ENCODE measurements at places on chromosomes 3 and 15. TPM values are rescaled to one million over a fixed set of nuclear protein-coding genes. Genes with fewer than 3 reads are reported as not detected.

The USP8 gene
- 37.1 TPM for total RNA-seq

The GRK7 gene
- not detected for total RNA-seq

- no peak overlapping the region for H3K4me3 ChIP-seq
- no peak overlapping the region for H3K27ac ChIP-seq
- H3K27me3 ChIP-seq = no peaks in the 10 kb centered on the region
- H3K36me3 ChIP-seq = no peaks in the 10 kb centered on the region
Measured at GRCh38 chr15:78192826-78193594, 41.4 kb downstream of the ACSBG1 start.

DNA sequence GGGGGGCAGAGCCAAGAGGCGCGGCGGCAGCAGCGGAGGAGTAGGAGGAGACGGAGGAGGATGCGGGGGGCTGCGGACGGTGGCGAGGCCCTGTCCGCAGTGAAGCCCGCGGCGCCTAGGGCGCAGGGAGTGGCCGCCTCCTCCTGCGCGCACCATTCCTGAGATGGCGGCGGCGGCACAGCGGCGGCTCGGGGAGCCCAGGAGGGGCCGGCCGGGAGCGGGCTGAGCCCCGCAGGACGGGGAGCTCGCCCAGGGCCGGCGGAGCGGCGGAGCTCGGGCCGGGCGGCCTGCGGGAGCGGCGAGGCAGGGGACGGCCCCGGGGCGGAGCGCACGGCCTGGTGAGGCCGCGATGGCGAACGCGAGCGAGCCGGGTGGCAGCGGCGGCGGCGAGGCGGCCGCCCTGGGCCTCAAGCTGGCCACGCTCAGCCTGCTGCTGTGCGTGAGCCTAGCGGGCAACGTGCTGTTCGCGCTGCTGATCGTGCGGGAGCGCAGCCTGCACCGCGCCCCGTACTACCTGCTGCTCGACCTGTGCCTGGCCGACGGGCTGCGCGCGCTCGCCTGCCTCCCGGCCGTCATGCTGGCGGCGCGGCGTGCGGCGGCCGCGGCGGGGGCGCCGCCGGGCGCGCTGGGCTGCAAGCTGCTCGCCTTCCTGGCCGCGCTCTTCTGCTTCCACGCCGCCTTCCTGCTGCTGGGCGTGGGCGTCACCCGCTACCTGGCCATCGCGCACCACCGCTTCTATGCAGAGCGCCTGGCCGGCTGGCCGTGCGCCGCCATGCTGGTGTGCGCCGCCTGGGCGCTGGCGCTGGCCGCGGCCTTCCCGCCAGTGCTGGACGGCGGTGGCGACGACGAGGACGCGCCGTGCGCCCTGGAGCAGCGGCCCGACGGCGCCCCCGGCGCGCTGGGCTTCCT, at the start of gene GPR27:
Gene GPR27, plus strand, starts transcription at position 155 of the 909 bp plus-strand sequence. Its CDS starts 195 bp downstream, at position 350.
- H3K4me1 ChIP-seq = no peaks in the 10 kb centered on the region
- H3K27me3 ChIP-seq = no peaks in the 10 kb centered on the region
- H3K36me3 ChIP-seq = no peaks in the 10 kb centered on the region

GRCh38 chr15:46442184-46442583, 807.4 kb downstream of the SQOR start:
- no peaks in the 10 kb centered on the region for H3K27me3 ChIP-seq
- no peaks in the 10 kb centered on the region for H3K36me3 ChIP-seq
- no peak overlapping the region for H3K4me3 ChIP-seq
- DNase-seq = no peak

GRCh38 chr15:66643033-66643432, 59.0 kb upstream of the SMAD6 start:
- no peak for DNase-seq
- peaks cover 33% of the 10 kb centered on the region for H3K4me1 ChIP-seq
- H3K4me3 ChIP-seq = no peak overlapping the region

- no peak overlapping the region for H3K27ac ChIP-seq
- no peaks in the 10 kb centered on the region for H3K27me3 ChIP-seq
- DNase-seq = no peak
- H3K36me3 ChIP-seq = no peaks in the 10 kb centered on the region
- H3K4me1 ChIP-seq = peaks cover 14% of the 10 kb centered on the region
- H3K4me3 ChIP-seq = no peak overlapping the region
Measured at GRCh38 chr15:52136442-52136980, 23.9 kb upstream of the BCL2L10 start.

GRCh38 chr3:27730774-27731659, 8.9 kb upstream of the EOMES start:
- H3K4me1 ChIP-seq = peaks cover 8% of the 10 kb centered on the region
- H3K27ac ChIP-seq = no peak overlapping the region
- H3K36me3 ChIP-seq = no peaks in the 10 kb centered on the region
- peaks cover 27% of the 10 kb centered on the region for H3K27me3 ChIP-seq
- no peak overlapping the region for H3K4me3 ChIP-seq

- no peak overlapping the region for H3K27ac ChIP-seq
- no peaks in the 10 kb centered on the region for H3K36me3 ChIP-seq
- no peaks in the 10 kb centered on the region for H3K27me3 ChIP-seq
- DNase-seq = no peak
Measured at GRCh38 chr3:133401374-133402135, 1.7 kb downstream of the BFSP2 start.

DNA sequence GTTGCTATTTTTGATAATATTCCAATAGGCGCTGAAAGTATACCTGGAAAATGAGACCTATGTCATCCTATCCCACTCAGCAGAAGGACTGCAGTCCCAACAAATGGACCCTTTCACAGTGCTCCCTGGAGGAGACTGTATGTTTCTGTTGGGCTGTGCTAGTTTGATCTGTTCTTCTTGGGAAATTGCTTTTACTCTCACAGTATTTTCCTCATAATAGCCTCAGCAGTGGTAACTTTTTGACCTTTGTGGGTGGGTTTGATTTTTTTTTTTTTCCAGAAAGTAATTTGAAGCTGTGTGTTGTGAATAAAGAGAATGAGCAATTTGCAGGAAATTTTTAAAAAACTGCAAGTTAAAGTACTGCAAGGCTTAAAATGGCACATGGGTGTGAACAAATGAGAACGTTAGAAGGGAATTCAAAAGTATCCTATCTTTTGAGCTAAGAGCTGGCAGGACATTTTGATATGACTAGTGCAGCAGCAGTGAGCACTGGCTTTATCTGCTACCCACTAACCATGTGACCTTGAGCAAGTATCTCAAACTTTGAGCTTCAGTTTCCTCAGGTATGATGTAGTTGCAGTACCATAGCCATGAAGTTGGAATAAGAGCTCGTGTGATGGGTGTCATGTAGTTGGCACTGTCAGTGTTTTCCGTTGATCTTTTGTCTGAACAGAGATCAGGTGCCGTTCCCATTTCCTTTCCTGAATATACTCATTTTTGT, 118.4 kb downstream of the ATG7 start:
- no peaks in the 10 kb centered on the region for H3K27me3 ChIP-seq
- H3K27ac ChIP-seq = peak overlapping the region; percentile 26
- H3K36me3 ChIP-seq = no peaks in the 10 kb centered on the region
- peaks cover 12% of the 10 kb centered on the region for H3K4me1 ChIP-seq
- no peak overlapping the region for H3K4me3 ChIP-seq
- no peak for DNase-seq

- no peaks in the 10 kb centered on the region for H3K4me1 ChIP-seq
- no peaks in the 10 kb centered on the region for H3K27me3 ChIP-seq
- H3K4me3 ChIP-seq = no peak overlapping the region
Measured at GRCh38 chr15:38521316-38521715, 43.3 kb downstream of the RASGRP1 start.

DNA sequence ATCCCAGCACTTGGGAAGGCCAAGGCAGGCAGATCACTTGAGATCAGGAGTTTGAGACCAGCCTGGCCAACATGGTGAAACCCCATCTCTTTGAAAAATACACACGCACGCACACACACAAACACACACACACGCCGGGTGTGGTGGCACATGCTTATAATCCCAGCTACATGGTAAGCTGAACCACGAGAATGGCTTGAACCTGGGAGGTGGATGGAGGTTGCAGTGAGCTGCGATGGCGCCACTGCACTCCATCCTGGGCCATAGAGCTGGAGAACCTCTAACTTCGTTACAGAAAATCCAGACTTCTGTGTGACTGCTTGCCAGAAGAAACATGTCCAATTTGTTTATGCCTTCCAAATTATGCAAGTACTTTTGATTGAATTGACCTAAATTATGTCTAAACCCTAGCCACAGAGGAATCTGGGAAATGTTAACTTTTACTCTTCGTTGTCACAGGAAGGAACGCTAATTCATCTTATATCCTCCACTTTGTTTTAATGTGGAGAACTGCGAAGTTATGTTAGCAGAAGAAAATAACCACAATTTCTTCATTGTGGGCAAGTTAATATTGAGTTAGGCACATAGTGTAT, 21.7 kb downstream of the TRIM59 start:
- no peaks in the 10 kb centered on the region for H3K27me3 ChIP-seq
- H3K4me1 ChIP-seq = no peaks in the 10 kb centered on the region
- peaks cover 23% of the 10 kb centered on the region for H3K36me3 ChIP-seq
- no peak overlapping the region for H3K4me3 ChIP-seq
- no peak for DNase-seq
- no peak overlapping the region for H3K27ac ChIP-seq

DNA sequence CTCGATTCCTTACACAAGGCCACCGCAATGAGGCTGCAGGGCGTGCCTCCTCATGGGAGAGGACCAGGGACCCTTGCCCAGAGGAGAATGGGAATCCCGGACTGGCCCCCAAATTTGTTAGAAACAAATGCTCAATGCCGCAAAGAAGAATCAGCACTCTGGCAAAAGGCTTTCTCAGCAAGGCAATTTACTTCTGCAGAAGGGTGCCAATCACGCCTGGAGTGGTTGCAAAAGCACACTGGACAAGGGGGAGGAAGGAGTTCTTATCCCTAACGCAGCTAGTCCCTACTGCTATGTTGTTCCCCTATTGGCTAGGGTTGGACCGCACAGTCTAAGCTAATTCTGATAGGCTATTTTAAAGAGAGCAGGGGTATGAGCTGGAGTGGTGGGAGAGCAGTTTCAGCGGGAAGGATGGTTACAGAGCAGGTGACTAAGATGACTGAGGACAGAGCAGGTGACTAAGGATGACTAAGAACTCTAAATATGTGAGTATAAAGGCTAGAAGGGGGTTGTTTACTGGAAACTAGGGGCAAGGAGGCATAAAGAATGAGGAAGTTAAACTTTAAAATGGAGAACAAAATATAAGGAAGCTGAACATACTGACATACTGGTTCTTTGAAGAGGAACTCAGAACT, 48.5 kb downstream of the KATNBL1 start:
- H3K27me3 ChIP-seq = no peaks in the 10 kb centered on the region
- H3K4me1 ChIP-seq = no peaks in the 10 kb centered on the region
- peaks cover 24% of the 10 kb centered on the region for H3K36me3 ChIP-seq
- DNase-seq = no peak

- no peaks in the 10 kb centered on the region for H3K27me3 ChIP-seq
- H3K27ac ChIP-seq = peak overlapping the region; percentile 98
- H3K36me3 ChIP-seq = no peaks in the 10 kb centered on the region
- no peak for DNase-seq
- H3K4me1 ChIP-seq = peaks cover 8% of the 10 kb centered on the region
Measured at GRCh38 chr15:55289011-55289745, 435 bp downstream of the RAB27A start.

- H3K4me1 ChIP-seq = no peaks in the 10 kb centered on the region
- no peaks in the 10 kb centered on the region for H3K27me3 ChIP-seq
- no peak for DNase-seq
- no peak overlapping the region for H3K4me3 ChIP-seq
- no peaks in the 10 kb centered on the region for H3K36me3 ChIP-seq
Measured at GRCh38 chr3:155995525-155996370, 124.6 kb upstream of the KCNAB1 start.

- peaks cover 6% of the 10 kb centered on the region for H3K4me1 ChIP-seq
- no peaks in the 10 kb centered on the region for H3K27me3 ChIP-seq
- H3K4me3 ChIP-seq = no peak overlapping the region
- no peak overlapping the region for H3K27ac ChIP-seq
Measured at GRCh38 chr3:66383023-66383422, 117.8 kb downstream of the LRIG1 start.
